SK-N-SH (cell line): ENCODE measurements at places on chromosomes 7 and 10. TPM values are rescaled to one million over a fixed set of nuclear protein-coding genes. Genes with fewer than 3 reads are reported as not detected.

DNA sequence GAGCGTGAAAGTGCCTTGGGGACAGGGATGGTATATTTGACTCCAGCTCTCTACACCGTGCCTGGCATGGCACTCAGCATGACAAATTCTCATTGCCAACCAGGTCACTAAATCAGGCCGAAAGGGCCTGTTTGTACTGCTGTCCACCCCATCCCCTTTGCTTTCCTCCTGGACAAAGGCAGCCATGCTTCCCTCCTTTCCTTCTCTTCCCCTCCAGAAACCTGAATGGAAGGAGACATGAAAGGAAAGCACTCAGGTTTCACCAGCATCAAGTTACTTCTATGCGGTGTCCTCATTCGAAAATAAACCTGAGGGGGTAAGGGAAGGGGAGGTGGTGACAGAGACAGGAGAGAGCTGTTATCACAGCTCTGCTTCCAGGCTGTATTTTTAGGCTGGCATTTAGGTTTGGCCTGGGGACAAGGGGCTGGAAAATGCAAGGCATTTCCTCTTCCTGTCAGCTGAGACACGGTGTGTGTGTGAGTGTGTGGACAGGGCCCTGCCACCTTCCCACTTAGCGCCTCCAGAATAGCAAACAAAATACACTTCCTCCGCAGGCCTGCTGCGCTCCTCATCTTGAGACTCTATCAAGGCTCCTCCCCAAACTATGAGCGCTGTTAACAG, 79.9 kb upstream of the COL13A1 start:
- no peak for DNase-seq

DNA sequence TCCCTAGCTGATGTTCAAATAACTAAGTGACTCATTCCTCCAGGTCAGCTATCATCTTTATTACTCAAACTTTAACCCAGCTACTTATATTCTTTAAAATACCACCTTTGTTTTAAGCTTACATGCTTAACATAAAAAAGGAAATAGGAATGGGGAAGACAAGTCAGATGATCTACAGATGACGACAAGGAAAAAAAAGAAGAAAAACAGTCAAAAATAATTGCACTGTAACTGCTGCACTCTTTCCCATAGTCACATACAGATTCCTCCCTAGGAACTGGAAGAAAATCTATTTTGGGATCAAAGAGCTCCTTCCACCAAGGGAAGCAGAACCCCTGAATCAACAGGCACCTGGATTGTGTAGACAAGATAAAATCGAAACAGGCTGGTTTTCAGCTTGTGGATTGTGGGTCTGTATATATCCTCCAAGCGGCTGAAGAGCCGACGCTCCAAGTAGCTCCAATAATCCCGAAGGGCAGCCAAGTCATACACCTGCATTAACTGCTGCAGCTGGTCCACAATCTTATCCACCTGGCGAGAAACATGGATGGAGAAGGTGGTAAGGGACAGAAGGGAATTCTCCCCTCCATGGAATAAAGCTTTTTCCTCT, 2.0 kb downstream of the WDR91 start:
- no peak for DNase-seq

- DNase-seq, result no peak
Observed at GRCh38 chr10:33573606-33574005, 239.1 kb upstream of the NRP1 start.

DNA sequence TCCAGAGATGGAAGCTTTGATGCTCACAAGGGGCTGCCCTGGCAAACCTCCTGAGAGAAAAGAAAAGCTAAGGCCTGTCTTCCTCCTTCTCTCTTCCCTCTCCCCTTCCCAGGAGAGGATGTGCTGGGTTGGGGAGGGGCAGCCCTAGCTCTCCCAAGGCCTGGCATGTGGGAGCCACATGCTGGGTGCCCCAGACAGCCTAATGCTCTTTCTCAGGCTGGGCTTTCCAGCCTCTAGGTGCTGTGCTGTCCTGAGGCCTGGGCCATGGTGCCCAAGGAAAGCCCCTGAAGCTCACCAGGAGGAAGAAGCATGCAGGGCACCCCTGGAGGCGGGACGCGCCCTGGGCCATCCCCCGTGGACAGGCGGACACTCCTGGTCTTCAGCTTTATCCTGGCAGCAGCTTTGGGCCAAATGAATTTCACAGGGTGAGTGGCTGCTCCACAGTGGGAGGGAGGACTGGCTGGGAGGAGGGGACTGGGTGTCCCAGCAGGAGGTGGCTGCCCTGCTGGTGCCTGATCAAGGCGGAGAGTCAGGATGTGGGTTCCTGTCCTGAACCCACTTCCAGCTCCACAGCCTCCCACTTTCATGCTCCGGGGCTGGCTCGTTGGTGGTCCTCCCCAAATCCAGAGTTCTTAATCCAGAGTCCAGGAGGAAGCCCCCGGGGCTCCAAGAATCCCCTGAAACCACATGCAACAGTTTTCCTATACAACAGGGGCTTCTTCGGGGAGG, 1.7 kb downstream of the CPA5 start:
- DNase-seq, result no peak

DNA sequence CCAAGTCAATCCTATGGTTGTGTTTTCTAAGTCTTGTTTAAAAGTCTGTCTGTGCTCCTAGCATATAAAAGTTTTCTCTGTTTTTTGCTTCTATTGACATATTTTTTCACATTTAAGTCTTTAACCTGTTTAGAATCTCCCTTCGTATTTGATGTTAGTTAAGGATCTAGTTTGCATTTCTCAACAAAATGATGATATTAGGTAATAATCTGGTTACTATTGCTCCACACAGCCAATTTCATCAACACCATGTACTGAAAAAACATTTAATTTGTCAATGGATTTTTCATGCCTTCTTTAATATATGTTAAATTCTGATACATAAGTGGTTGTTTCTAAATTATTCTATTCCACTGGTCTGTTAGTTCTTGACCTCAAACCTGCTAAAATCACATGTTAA, 17.5 kb upstream of the TSGA13 start:
- DNase-seq, result no peak

PDE6C gene
- not detected in 2 replicates for polyA plus RNA-seq
